ENCODE measurements at places on chromosomes 1 and 21. TPM values are rescaled to one million over a fixed set of nuclear protein-coding genes. Genes with fewer than 3 reads are reported as not detected.

GRCh38 chr1:7646981-7647901, 123.9 kb upstream of the VAMP3 start:
- H3K27me3 ChIP-seq, result no peaks in the 10 kb centered on the region
- no peak for DNase-seq
- H3K36me3 ChIP-seq, result no peaks in the 10 kb centered on the region
- H3K4me1 ChIP-seq, result no peaks in the 10 kb centered on the region

- H3K4me3 ChIP-seq, result peak overlapping the region; percentile 85
- H3K27me3 ChIP-seq, result no peaks in the 10 kb centered on the region
- H3K4me1 ChIP-seq, result peaks cover 19% of the 10 kb centered on the region
- no peaks in the 10 kb centered on the region for H3K36me3 ChIP-seq
- DNase-seq, result no peak
Observed at GRCh38 chr1:203629507-203630082, 3.0 kb downstream of the ATP2B4 start.

DNA sequence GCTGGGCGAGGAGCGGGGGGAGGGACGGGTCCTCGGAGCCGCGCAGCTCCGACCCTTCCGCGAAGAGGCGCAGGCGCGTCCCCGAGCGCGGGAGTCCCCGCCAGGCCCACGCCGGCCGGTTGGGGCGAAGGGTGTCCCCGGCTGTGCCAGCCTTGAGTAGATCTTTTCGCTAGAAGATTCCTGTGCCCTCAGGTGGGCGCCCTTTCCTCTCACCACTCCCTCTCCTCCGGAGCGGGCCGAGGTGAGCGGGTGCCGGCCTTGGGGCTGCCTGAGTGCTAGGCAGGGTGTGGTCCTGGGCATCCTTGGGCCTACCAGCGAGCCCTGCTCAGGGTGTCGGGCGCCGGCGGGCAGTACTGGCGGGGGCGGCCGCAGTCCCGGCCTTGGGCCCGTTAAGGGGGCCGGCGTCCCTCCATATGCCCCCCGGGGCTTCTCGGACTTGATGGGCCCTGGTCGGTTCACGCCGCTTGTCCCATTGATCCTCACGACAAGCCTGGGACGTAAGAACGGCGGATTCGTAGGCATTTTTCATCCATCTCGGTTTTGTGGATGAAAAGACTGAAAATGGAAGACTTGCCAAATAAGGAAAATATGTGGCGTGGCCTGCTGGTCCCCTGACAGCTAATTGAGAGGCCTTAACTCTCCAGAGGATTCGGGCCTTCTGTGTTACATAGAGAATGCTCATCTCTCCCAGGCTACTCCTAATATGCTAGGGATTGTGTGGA, 712 bp downstream of the DEGS1 start:
- no peaks in the 10 kb centered on the region for H3K36me3 ChIP-seq
- H3K4me1 ChIP-seq, result peaks cover 25% of the 10 kb centered on the region
- H3K27ac ChIP-seq, result peak overlapping the region; percentile 99

- H3K4me3 ChIP-seq, result no peak overlapping the region
- H3K27ac ChIP-seq, result peak overlapping the region; percentile 27
- no peak for DNase-seq
- no peaks in the 10 kb centered on the region for H3K36me3 ChIP-seq
Observed at GRCh38 chr1:53305650-53306049, 22.2 kb downstream of the LRP8 start.

DNA sequence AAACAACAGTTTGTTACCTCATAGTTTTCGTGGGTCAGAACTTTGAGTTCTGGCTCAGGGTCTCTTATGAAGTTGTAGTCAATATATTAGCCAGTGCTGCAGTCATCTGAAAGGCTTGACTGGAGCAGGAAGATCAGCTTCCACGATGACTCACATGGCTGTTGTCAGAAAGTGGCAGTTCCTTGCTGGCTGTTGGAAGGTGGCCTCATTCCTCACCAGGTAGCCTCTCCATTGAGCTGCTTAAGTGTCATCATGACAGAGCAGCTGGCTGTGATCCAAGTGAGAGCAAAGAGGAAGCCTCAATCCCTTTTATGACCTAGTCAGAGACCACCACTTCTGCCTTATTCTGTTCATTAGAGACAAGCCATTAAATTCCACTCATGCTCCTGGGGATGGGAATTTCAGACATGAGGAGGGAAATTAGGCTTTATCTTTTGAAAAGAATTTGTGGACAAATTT, 5.6 kb downstream of the OSBPL9 start:
- H3K27me3 ChIP-seq, result no peaks in the 10 kb centered on the region
- no peaks in the 10 kb centered on the region for H3K36me3 ChIP-seq

The SLC45A1 gene
- total RNA-seq, result 6.0 TPM
